Trophoblast cell (in vitro differentiated cells and primary cell): ENCODE measurements at places on chromosomes 5 and 9.
A peak's percentile ranks its signal among the peaks of the same experiment; 100 is the strongest.

DNA sequence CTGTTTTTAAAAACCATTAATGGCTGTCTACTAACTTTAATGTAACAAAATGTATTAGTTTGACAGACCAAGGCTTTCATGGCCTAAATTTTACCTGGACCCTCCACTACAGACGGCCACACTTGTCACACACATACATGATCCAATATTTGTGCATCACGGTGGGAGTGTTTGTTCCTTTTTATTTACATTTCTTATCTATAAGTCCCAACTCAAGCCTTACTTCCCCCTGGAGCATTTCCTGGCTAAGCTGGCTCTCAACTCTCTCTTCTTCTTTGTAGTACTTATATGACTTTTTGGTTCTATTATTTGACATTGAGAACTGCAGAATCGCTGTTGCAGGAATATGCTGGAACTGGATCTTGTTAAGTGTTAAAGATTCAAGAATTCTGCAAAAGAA lies 534.4 kb downstream of the RAB3C start:
- DNase-seq, result no peak

DNA sequence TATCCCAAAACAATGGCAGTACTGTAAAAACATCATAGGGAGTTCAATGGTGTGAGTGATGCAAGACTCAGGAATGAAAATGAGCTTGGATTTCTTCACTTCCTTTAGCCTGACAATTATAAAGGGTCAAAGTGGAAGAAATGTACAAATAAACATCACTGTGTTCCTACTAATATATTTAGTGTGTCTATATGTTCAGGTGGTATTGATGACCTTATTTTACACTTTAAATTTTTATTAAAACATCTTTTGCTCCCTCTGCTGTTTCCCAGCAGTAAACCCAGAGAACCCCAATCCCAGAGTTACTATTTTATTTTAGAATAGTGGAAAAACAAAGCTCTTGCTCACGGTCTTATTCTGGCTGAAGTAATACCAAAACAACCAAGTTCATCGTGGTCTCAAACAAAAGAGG lies 2.0 kb downstream of the LOX start:
- DNase-seq, result no peak

- DNase-seq, result no peak
Measured at GRCh38 chr9:29282121-29282520, 1708.8 kb upstream of the C9orf72 start.

GRCh38 chr9:16974436-16974835 lies 104.0 kb upstream of the BNC2 start:
- DNase-seq, result no peak

DNA sequence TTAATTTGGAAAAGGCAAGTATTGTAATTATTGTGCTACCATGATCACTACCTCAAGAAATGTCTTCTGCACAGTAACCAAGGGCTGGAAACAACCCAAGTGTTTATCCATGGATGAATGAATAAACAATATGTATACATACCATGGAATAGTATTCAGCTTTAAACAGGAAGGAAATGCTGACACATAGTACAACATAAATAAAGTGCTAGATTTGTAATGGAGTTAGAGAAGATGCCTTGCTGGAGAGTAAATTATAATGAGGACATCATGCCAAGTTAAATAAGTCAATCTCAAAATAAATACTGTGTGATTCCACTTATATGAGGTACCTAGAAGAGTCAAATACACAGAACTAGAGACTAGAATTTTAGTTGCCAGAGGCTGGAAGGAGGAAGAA lies 160.0 kb downstream of the CCDC192 start:
- no peak for DNase-seq

DNA sequence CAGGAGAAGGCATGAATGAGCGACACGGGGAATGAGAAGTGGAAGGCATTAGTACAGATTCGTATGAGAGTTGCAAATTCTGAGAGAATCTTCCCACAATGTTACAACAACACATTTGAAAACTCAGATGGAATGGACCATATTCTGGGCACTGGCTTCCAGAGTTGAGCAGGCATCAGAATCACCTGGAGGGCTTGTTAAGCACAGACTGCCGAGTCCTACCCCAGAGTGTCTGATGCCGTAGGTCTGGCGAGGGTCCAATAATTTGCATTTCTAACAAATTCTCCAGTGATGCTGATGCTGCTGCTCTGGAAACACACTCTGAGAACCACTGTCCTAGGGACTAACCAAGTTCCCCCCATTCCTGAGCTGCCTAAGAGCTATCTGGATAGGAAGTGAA lies 2.9 kb upstream of the TLX3 start:
- no peak for DNase-seq

- DNase-seq, result no peak
Measured at GRCh38 chr9:5684101-5684500, 55.2 kb downstream of the RIC1 start.

DNA sequence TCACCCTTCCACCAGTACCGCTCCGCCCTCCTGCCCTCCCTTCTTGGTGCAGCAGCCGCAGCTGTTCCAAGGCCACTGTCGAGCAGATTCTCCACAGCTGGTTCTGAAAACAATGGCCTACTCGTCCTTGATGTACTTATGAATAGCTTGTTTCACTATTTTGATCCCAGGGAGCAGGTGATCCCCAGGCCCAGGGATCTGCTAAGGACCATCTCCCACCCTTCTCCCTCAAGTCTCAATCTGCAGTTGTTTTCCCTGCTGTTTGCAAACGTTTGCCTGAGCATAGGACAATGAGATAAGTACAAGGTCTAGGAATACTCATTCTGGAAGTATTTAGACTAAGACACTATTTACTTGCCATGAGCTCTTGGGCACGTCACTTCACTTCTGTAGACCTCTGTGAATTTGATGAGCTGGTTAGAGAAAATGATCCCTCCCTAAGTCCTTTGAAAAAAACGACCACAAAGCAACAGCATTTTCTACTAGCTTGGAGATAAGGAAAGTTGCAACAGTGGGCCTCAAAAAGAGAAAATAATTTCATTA lies 1.8 kb downstream of the LURAP1L start:
- peak; percentile 30 for DNase-seq

GRCh38 chr5:969408-969839 lies 39.2 kb upstream of the NKD2 start:
- no peak for DNase-seq
